ENCODE measurements at places on chromosomes 4 and X. TPM values are rescaled to one million over a fixed set of nuclear protein-coding genes. Genes with fewer than 3 reads are reported as not detected.

The UNC5C gene
- 0.52 TPM for total RNA-seq

The VEGFC gene
- 1.3 TPM for total RNA-seq

GRCh38 chr4:16253127-16253960 lies 27.1 kb upstream of the TAPT1 start:
- no peak for DNase-seq

DNA sequence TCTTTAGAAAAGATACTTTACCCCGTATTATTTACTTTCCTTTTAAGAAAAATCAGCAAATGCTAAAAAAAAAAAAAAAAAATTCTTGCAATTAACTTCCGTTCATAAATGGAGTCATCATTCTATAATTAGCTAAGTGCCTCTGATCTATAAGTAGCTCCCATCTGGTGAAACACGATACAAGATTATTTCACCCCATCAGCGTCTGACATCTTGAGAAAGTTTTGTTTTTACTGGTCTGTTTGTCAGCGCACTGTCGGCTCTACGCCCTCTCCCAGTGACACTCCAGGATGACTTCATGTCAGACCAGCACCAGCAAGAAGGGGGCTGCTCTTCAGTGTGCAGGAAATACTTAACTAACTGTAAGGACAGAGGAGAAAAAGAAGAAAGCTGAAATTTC lies 108.3 kb downstream of the AFAP1 start:
- DNase-seq = no peak

GRCh38 chr4:120816296-120816965 lies 106.1 kb downstream of the PRDM5 start:
- DNase-seq = no peak

The MAGEC1 gene
- not detected for total RNA-seq

The AVPR2 gene
- total RNA-seq = 0.78 TPM

The KLHL15 gene
- 4.7 TPM for total RNA-seq

GRCh38 chr4:141571362-141571761 lies 65.0 kb upstream of the IL15 start:
- DNase-seq = no peak

The NOX1 gene
- not detected for total RNA-seq

DNA sequence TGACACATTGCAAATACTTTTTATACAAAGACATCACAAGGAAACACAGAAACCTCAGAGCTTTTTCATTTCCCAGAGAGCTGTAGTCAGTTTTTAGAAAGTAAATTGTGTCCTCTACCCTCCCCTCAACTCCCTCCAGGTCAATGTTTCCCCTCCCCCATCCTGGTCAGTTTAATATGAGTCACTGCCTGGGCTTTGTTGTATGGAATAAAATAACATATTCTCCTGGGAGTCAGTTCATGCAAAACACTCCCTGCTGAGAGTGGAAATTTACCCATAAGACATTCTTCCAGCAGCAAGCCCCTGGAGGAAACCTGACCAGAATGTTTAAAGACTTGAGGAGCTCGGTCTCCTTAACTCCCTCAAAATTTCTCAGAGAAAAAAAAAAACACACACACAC lies 270.1 kb upstream of the LDB2 start:
- no peak for DNase-seq

Measured in body of pancreas (tissue), 4 donors.